Osteoblast (primary cell): ENCODE measurements at places on chromosomes 1 and 21. TPM values are rescaled to one million over a fixed set of nuclear protein-coding genes. Genes with fewer than 3 reads are reported as not detected.

DNA sequence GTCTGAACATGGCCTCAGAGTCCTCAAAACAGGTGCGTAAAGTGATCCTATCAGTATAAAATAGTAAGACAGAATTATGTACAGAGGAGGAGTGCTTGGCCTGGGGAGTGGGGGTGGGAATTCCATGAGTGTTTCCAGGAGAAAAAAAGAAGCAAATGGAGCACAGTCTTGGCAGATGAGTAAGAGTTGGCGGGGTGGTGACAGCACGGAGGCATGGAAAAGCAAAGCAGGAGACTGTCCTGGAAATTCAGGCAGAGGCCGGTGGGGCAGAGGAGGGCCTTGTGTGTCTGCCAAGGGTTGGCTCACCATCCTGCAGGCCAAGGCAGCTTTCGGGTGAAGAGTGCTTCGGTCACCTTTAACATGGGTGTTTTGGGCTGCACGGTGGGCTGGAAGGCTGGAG is 63.4 kb downstream of the OPTC start:
- no peak for DNase-seq

- DNase-seq, result no peak
These were observed 33.0 kb downstream of the LAMC2 start for GRCh38 chr1:183218971-183219615.

- DNase-seq, result no peak
These were observed 14.3 kb downstream of the S100A11 start for GRCh38 chr1:152022474-152022873.

- peak; percentile 66 for DNase-seq
These were observed 14.2 kb upstream of the TTC22 start for GRCh38 chr1:54815086-54815876.

- DNase-seq, result peak; percentile 45
These were observed 76.3 kb upstream of the BEND5 start for GRCh38 chr1:48853006-48853405.

- no peak for DNase-seq
These were observed 270.9 kb downstream of the CHRM3 start for GRCh38 chr1:239657291-239657690.

DNA sequence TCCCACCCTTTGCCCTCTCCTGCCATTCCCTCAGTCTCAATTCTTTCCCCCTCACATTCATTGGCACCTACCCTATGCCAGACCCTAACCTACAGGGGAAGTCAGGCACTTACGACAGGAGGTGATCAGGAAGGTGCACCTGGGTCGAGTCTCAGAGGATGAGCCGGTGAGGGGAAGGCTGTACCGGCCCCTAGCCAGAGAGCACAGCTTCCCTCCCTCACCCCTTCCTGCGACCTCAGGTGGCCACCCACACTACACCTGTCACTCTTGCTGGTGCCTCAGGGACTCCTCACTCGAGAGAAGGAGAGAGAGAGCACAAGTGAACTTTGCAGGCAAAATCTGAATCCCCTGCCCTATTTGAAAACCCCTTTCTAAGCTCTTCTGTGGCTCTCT is 1.7 kb upstream of the MYOM3 start:
- no peak for DNase-seq

- DNase-seq, result no peak
These were observed 144.5 kb upstream of the L1TD1 start for GRCh38 chr1:62050165-62050564.

GRCh38 chr1:154442006-154442740 is 37.0 kb downstream of the IL6R start:
- DNase-seq, result peak; percentile 88

DNA sequence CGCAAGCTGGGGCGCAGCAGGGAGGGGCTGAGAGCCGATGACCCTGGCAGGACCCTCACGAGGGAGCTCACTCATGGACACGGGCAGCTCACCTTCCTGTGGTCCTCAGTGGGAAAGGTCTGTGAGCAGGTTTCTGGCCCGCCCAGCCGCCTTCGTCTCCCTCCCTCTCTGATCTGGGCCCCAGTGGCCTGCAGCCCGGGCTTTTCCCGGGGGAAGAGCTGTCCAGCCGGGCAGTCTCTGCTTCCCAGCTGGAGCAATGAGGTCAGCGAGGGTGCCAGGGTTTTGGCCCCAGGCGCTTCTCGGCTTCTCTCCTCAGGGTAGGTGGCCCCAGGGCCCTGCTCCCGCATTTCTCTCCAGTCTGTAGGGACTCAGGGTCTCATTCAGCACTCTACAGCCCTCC is 22.2 kb upstream of the ARHGEF16 start:
- DNase-seq, result peak; percentile 88

- DNase-seq, result no peak
These were observed at the start of gene CD247 for GRCh38 chr1:167518331-167518700. Gene CD247 (minus strand): TSS chr1:167518529. CDS start chr1:167518465, 64 bp downstream.

Gene C1orf116
- not detected in 2 replicates for total RNA-seq

Gene PTAFR
- total RNA-seq, result under 0.01 TPM in 2 replicates
